ENCODE measurements at places on chromosomes 12 and 14.

- peaks cover 5% of the 10 kb centered on the region for H3K4me1 ChIP-seq
- H3K27me3 ChIP-seq: peaks cover 11% of the 10 kb centered on the region
- H3K27ac ChIP-seq: no peak overlapping the region
- H3K36me3 ChIP-seq: no peaks in the 10 kb centered on the region
- peak; percentile 77 for DNase-seq
- H3K4me3 ChIP-seq: peak overlapping the region; percentile 64
Measured at GRCh38 chr14:24332268-24332993, 2.4 kb downstream of the ADCY4 start.

DNA sequence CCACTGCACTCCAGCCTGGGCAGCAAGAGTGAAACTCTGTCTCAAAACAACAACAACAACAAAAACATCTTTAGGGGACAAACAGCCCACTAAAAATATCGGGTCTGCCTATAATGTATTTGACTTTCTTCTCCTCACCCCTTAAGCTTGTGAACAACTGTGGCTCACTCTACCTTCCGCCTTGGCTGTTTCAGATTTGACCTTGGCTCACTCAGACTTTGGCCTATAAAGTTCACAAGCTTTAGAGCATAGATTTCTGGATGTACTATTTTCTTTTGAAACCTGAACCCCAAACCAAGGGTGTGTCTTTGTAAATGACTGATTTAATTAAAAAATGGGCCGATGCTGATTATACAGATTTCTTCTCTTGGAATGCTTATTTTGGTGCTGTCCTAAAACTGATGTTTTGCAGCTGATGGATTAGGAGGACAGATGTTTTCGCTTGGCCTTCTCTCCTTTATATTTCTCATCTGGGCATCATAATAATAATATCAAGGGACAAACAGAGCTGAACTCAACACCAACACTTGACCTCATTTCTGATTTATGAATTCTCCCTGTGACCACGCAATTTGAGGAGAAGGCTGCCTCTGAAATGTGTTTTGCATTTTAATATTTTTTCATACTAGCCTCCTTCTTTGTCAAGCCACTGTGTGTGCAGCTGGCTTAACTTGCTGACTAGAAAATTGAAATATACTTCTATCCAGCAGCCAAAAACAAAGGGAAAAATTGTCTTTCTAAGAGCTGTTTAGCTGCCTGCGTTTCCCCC is 40.2 kb upstream of the RASSF3 start:
- no peak for DNase-seq
- H3K4me1 ChIP-seq: no peaks in the 10 kb centered on the region
- no peaks in the 10 kb centered on the region for H3K27me3 ChIP-seq

- no peak for DNase-seq
- H3K4me1 ChIP-seq: no peaks in the 10 kb centered on the region
- no peaks in the 10 kb centered on the region for H3K36me3 ChIP-seq
- H3K27me3 ChIP-seq: no peaks in the 10 kb centered on the region
Measured at GRCh38 chr12:105922670-105923102, 216.1 kb downstream of the NUAK1 start.

GRCh38 chr12:120557589-120557988 is 23.4 kb downstream of the RNF10 start:
- no peak overlapping the region for H3K27ac ChIP-seq
- no peak overlapping the region for H3K4me3 ChIP-seq
- no peaks in the 10 kb centered on the region for H3K4me1 ChIP-seq
- DNase-seq: no peak

- no peak overlapping the region for H3K27ac ChIP-seq
- no peak for DNase-seq
- no peaks in the 10 kb centered on the region for H3K4me1 ChIP-seq
- no peak overlapping the region for H3K4me3 ChIP-seq
- no peaks in the 10 kb centered on the region for H3K27me3 ChIP-seq
Measured at GRCh38 chr14:91277546-91278382, 33.3 kb upstream of the GPR68 start.

DNA sequence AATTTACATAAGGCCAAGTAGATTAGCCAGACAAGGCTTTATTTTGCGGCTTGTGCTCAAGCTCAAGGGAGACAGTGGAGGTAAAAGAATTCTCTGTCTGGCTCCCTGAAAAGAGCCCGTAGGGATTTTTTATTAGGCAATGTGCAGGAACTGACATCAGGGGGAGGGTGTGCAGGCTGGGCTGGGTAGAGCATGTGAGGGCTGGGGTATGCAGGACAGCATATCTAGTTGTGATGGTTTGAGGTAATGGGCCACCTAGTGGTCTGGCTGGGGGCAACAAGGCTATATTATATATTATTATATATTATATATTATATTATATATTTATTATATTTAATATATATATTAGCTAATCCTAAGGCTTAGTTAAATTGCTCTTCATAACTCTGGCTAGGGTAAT is 102.1 kb downstream of the TMEM117 start:
- no peak for DNase-seq
- H3K27ac ChIP-seq: no peak overlapping the region
- no peaks in the 10 kb centered on the region for H3K4me1 ChIP-seq
- no peaks in the 10 kb centered on the region for H3K27me3 ChIP-seq

- H3K27ac ChIP-seq: peak overlapping the region; percentile 98
- no peaks in the 10 kb centered on the region for H3K27me3 ChIP-seq
- peaks cover 10% of the 10 kb centered on the region for H3K4me1 ChIP-seq
- H3K4me3 ChIP-seq: peak overlapping the region; percentile 97
- H3K36me3 ChIP-seq: no peaks in the 10 kb centered on the region
- DNase-seq: no peak
Measured at GRCh38 chr12:124565656-124566160, 1.7 kb downstream of the NCOR2 start.

- H3K27ac ChIP-seq: no peak overlapping the region
- H3K27me3 ChIP-seq: no peaks in the 10 kb centered on the region
- no peaks in the 10 kb centered on the region for H3K4me1 ChIP-seq
- no peak overlapping the region for H3K4me3 ChIP-seq
- no peaks in the 10 kb centered on the region for H3K36me3 ChIP-seq
- no peak for DNase-seq
Measured at GRCh38 chr12:104990950-104991349, 4.8 kb downstream of the NOPCHAP1 start.
